GM23248 (cell line): ENCODE measurements at places on chromosomes 1 and 21. TPM values are rescaled to one million over a fixed set of nuclear protein-coding genes. Genes with fewer than 3 reads are reported as not detected.

The S100A8 gene
- polyA plus RNA-seq, result not detected in 2 replicates

The MAN1A2 gene
- 21.1 and 22.8 TPM in 2 replicates for polyA plus RNA-seq

The GJA9 gene
- not detected in 2 replicates for polyA plus RNA-seq

The TMEM52 gene
- 0.28 and 0.40 TPM in 2 replicates for polyA plus RNA-seq

The PRR9 gene
- polyA plus RNA-seq, result 0.30 and 0.47 TPM in 2 replicates
